AG04449 (cell line): ENCODE measurements at places on chromosomes 16 and 17.

DNA sequence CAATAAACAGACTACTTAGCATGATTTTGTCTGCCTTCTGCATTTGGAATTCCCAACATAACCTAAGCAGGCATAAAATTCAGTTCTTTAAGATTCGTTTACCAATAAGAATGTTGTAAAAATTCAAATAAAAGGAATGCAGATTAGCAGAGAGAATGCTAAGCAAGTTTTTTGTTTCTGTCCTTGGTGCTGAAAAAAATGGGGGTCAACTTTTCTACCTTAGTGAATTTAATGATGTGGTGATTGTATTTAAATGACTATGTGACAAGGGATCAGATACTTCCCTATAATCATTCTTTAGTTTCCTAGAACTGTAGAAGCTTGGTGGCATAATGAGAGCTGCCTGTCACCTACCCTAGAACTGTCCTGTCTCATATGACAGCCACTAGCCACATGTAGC, 159.5 kb downstream of the RBFOX1 start:
- DNase-seq, result no peak

GRCh38 chr17:49496867-49497147, 1.7 kb downstream of the NGFR start:
- DNase-seq, result no peak

- DNase-seq, result peak; percentile 47
Measured at GRCh38 chr16:75555213-75555706, 792 bp downstream of the TMEM231 start.

DNA sequence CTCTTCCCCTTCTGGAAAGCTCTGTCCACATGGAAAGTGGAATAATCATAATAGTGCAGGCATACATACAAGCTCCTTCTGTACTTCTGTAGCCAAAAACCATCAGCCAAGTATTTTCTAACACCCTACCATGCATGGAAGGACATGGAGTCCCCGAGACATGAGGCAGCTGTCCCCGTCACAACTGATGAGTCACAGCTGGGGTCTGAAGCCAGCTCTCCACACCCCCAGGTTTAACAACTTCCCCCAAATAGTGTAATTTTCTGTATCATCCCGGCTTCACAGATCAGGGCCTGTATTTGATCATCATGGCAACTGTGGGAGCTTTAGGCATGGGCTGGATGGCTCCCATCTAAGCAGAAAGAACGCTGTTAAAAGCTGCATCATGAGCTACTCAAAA, 16.6 kb downstream of the C16orf96 start:
- DNase-seq, result no peak

DNA sequence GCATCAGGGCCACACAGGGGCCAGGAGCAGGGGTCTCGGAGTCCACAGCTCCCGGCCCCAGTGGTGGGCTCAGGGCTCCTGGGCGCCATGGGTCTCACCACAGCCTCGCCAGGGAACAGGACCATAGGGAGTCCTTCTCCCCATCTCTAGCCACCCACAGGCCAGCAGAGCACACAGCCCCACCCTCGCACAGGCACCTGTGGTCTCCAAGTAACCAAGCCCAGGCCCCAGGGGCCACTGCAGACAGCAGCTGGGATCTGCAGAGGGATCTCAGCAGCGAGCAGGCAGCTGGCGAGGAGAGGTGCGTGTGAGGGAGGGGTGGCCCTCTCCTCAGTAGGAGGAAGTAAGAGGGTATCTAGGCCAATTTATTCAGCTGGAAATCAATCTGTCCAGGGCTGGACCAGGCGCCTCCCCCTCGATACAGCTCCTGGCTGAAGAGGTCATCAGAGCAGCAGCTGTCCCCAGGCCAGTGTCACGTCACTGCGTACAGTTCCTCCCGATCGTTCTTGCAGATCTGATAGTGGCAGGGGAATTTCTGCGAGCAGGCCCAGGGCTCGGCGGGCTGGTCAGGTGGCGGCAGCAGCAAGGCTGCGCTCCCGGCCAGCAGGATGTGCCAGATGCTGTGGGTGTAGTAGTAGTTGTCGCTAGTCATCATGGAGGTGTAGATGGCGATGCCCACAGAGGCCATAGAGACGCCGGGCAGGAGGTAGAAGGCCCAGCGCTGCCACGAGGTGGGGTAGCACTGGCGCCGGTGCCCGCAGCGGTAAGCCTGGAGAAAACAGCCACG, 1.4 kb upstream of the MRPL28 start:
- DNase-seq, result no peak

DNA sequence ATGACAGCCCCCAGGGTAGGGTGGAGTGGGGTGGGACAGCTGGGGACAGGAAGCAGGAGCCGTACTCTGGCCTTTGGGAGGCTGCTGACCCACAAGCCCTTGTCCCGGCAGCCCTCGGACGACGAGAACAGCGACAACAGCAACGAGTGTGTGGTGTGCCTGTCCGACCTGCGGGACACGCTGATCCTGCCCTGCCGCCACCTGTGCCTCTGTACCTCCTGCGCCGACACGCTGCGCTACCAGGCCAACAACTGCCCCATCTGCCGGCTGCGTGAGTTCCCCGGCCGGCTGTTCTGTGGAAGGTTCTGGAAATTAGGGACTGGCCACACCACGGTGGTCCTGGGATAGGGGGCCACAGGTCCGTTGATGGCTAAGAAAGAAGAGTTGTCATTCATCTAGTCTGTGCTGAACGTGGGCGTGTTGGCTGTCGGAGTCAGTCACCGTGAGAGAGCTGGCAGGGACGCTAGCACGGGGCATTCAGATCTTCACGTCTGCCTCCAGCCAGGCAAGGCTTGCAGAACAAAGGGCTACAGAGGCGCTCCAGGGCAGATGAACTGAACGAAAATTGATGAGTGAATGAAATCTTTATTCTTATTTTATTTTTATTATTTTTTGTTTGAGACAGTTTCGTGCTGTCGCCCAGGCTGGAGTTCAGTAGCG, 19.8 kb upstream of the NUDT16L1 start:
- no peak for DNase-seq

DNA sequence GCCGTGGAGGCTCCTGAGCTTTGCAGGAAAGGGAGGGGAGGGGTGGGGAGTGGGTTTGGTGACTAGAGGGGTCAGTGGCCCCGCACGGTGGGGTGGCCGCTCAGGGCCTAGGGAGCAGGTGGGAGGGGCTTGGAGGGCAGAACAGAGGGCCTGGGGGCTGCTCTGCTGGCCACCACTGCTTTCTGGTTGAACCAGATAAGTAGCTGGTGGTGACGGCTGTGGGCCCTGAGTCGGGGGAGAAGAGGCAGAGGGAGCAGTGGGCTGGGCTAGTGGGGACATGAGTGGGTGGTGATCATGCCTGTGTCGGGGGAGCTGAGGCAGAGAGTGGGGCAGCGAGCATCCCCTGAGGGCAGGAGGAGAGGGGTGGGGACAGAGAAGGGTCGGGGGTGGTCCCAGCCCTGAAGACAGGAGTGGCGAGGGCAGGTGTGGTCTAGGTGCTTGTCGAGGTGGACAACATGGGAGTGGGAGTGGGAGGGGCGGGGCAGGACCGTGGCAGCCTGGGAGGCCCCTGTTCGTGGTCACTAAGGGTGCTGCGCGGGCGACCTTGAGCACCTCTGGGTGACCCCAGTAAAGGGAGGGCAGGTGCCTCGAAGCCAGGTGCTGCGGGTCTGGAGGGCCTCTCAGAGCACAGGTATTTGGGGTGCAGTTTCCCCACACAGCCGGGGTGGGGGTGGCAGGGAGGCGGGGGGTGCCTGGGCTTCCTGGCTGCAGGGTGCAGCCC, 6.3 kb upstream of the CD7 start:
- DNase-seq, result no peak

DNA sequence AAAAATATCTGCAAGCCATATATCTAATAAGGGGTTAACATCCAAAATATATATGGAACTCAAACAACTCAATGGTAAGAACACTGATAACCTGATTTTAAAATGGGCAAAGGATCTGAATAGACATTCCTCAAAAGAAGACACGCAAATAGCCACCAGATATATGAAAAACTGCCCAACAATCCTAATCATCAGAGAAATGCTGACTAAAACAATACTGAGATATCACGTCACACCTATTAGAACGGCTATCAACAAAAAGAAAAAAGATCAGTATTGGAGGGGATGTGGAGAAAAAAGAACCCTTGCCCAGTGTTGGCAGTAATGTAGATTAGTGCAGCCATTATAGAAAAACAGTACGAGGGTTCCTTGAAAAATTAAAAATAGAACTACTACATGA, 97.2 kb downstream of the CEP112 start:
- DNase-seq, result no peak

GRCh38 chr17:65181237-65182061, 44.3 kb downstream of the RGS9 start:
- DNase-seq, result no peak

- no peak for DNase-seq
Measured at GRCh38 chr16:9068886-9069285, 22.6 kb upstream of the HAPSTR1 start.

- peak; percentile 9 for DNase-seq
Measured at GRCh38 chr17:33266116-33266515, 27.0 kb downstream of the ASIC2 start.

GRCh38 chr17:17510456-17511292, 14.5 kb upstream of the RASD1 start:
- no peak for DNase-seq

DNA sequence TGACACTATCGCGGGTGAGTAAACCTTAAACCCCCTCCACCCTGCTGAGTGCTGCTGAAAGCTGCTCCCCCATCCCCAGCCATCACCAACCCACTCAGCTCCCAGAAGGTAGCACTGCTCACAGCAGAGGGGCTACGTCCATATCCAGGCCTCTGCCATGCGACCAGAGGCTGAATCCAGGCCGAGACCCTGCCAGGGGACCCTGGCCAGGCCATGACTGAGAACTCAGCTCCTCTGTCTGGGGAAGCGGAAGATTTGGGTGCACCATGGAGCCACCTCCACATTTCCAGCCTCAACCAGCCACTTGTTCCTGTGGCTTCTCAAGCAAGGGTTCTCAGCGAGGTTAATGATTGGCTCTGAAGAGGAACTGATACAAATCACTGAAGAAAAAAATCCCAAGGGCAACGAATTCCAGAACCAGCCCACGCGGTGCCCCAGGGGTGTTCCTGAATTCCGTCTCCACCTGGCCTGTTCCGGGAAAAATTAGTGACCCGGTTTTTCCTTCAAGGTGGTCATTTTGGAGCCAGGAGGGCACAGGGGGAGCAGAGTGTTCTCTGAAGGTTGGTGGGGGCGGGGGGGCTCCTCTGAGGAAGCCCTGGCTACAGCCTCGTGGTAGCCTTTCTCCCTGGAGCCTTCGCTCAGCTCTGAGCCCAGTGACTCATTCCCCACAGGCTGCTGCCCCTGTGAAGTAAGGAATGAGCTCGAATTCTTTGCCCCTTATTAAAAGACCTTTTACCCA, 9.3 kb upstream of the SLC16A5 start:
- no peak for DNase-seq

- DNase-seq, result no peak
Measured at GRCh38 chr16:50924759-50925545, 183.1 kb downstream of the CYLD start.

DNA sequence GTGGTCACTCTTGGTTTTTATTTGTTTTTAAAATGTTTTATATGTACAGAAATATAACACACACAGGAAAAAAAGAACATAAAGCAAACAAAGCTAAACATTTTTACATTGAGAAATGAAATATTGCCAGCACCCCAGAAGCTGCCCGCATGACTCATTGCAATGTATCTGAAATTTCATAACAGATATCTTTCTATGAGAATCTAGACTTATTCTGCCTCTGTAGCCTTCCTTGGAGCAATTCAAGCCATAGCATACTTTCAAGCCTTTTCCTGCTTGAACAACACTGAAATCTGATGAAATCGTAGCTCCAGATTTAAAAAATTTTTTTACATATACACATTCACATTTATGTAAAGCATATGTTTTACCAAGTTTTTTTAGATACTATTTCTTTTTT, 86.9 kb downstream of the RBBP6 start:
- DNase-seq, result no peak

- no peak for DNase-seq
Measured at GRCh38 chr17:1047879-1048470, 51.0 kb downstream of the TIMM22 start.

GRCh38 chr16:28289048-28289447, 3.3 kb upstream of the SBK1 start:
- no peak for DNase-seq

DNA sequence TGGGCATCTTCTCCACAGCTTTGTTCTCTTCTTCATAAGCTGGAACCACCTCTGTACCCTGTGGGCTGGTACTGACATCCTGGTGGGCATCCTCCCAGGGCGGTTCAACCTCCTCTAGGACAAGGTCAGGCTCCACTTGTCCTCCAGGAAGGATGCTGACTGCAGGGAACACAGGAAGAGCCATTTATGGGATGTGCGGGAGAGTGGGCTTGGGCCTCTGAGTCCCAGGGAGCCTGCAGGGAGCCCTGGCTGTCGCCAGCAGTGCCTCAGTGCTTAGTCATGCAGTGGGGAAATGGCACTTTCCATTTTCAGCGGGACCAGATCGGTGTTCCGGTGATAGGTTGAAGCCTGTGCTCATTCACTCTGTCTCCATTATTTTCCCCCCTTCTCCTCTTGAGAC, 20.5 kb downstream of the CNGB1 start:
- no peak for DNase-seq

GRCh38 chr16:2006317-2006716, 3.3 kb downstream of the ZNF598 start:
- DNase-seq, result no peak

- DNase-seq, result no peak
Measured at GRCh38 chr16:1794221-1794871, 841 bp upstream of the IGFALS start.

DNA sequence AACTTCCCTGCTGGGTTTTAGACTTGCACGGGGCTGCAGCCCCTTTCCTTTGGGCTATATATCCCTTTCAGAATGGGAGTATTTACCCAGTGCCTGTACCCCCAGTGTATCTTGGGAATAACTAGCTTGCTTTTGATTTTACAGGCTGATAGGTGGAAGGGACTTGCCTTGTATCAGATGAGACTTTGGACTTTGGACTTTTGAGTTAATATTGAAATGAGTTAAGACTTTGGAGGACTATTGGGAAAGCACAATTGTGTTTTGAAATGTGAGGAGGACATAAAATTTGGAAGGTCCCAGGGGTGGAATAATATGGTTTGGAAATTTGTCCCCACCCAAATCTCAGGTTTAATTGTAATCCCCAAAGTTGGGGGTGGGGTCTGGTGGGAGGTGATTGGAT, 393.8 kb upstream of the KIF2B start:
- no peak for DNase-seq

DNA sequence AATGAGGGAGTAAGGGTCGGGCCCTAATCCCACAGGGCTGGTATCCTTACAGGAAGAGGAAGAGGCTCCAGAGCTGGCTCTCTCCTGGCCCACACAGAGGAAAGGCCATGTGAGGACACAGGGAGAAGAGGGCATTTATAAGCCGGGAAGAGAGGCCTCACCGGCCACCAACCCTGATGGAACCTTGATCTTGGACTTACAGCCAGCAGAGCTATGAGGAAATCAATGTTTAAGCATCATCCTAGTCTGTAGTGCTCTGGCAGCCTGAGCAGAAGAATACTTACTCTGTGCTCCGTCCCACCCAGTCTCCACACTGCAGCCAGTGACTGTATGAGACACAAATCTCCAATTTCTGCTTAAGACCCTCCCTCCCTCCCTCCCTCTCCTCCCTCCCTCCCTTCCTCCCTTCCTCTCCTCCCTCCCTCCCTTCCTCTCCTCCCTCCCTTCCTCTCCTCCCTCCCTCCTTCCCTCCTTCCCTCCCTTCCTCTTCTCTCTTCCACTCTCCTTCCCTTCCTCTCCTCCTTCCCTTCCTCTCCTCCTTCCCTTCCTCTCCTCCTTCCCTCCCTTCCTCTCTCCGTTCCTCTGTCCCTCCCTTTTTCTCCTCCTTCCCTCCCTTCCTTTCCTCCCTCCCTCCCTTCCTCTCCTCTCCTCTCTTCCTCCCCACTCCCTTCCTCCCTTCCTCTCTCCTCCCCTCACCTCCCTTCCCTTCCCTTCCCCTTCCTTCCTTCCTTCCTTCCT, 8.9 kb upstream of the TMEM220 start:
- DNase-seq, result no peak
